Pulmonary artery endothelial cell (primary cell): ENCODE measurements at places on chromosomes 5 and 9.
A peak's percentile ranks its signal among the peaks of the same experiment; 100 is the strongest.

DNA sequence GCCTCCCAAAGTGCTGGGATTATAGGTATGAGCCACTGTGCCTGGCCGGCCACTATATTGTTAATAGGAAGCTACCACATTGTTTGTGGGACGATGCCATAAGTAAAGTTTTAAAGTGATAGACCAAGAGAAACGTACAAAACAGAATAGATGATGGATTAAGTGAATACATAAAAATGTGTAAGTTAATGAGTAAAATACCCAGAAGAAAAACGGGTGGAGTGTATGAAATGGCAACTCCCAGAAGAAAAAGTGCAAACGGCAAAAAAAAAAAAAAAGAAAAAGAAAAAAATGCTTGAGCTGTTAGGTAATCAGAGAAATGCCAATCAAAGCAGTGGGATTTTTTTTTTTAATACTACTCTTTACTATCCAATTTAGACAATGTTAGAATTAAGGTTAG lies 246.0 kb downstream of the PDZD2 start:
- DNase-seq, result no peak

DNA sequence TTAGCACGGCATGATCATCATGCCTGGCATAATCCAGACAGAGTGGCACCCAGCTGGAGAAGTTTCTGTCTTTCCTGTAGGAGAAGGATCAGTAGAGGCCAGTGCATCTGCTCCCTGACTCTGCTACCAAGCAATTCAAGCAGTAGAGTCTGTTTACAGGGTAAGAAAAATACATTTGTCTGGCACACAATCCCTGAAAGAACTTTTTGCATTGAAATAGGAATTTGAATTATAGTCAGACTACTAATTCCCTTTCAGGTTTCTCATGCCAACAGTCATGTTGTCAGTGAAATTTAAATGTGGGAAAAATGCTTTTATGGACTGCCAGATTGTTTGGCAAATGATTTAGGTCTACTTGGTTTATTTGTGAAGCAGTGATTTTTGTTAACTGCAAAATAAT lies 125.6 kb downstream of the RAB3C start:
- no peak for DNase-seq

DNA sequence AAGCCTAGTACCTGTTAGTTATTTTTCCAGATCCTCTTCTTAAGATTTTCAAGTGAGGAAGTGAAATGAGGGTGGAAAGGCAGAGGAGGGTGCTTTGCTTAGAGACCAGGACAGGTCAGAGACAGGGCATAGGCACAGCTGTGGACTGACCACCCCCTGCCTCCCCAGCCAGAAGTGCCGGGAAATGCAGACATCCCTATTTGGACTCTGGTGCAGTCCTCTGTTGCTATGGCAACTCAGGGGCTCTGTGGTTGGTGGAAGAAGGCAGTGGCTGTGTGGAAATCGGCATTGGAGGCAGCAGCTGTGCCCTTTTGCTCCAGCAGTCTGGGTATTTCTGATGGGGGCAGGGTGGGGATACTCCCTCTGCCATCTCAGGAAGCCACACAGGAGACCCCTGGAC lies 43.3 kb upstream of the NDFIP1 start:
- DNase-seq, result no peak

DNA sequence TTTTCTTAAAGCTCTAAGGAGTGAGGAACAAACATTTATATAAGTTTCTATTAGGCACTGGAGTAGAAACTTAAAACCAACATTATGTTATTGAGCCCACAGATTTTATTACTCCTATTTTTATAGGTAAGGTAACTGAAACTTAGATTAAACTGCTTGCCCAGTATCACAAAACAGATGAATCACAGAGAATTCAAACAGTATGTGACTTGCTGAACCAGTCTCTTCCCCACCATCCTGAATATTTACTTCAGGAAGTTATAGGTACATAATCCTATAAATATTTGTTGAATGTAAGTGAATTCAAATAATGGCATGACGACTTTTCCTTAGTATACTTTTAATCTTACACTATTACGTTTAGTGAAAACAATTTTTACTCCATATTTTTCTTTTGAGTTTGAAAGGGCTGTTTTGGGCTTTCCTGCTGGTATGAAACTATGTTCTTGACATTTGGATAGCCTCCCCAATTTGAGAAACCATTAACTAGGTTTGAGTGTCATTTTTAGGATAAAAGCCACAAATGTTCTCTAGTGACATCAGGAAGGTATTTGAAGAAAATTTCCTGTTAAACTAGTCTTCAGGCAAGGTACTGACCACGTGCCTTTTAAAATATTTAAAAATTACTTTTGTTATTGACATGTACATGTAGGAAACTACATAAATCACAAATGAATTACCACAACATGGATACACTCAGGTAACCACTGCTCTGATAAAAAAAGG lies 39.3 kb downstream of the PRRC1 start:
- no peak for DNase-seq

DNA sequence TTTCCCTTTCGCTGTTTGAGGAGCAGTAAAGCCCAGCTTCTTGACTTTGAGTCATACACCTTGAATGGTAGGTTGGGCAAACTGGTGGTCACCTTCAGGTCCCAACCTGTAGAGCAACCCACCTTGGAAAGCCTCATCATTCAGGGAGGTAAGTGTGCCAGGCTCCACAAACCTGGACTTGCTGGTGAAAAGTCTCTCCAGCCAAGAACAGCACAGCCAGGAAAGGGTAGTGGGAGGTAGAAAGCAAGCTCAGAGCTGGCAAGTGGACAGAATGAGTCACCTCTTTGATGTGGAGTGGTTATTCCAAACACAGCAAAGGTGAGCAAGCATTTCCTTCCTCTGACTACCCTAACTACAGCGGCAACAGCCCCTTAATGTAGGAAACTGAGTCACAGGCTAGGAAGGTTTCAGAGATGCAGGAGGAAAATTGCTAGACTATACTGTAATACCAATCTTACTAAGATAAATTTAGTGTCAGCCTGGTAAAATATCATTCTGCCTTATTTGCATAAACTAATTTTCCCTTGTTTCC lies 117.5 kb upstream of the MTAP start:
- DNase-seq, result peak; percentile 90

DNA sequence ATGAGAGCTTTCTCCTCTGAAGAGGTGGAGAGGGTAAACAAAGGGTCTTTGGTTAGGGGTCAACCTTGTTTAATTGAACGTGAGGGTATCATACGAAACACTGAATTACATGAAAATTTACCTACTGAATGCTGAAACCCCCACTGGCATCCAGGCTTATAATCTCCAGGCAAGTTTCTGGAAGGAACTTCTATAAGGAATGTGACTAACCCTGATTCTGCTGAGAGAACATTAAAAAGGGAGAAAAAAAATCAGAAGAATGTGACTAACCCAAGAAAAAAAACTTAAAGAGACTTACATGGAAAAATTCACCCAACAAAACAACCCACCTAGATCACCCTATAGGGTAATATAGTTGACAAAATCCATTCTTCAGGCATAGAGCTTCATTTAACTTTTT lies 55.5 kb downstream of the APC start:
- DNase-seq, result no peak

DNA sequence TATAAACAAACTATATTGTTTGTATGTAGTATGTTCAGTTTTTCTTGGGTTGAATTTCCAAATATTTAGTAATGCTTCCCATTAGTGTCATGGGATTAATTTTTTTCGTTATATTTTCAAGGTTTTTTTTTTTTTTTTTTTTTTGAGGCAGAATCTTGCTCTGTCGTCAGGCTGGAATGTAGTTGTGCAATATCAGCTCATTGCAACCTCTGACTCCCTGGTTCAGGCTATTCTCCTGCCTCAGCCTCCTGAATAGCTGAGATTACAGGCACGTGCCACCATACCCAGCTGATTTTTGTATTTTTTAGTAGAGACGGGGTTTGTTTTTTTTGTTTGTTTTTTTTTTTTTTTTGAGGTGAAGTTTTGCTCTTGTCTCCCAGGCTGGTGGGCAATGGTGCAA lies 10.6 kb downstream of the DDX46 start:
- DNase-seq, result no peak

GRCh38 chr9:129021091-129021490 lies 7.0 kb downstream of the SH3GLB2 start:
- DNase-seq, result no peak

DNA sequence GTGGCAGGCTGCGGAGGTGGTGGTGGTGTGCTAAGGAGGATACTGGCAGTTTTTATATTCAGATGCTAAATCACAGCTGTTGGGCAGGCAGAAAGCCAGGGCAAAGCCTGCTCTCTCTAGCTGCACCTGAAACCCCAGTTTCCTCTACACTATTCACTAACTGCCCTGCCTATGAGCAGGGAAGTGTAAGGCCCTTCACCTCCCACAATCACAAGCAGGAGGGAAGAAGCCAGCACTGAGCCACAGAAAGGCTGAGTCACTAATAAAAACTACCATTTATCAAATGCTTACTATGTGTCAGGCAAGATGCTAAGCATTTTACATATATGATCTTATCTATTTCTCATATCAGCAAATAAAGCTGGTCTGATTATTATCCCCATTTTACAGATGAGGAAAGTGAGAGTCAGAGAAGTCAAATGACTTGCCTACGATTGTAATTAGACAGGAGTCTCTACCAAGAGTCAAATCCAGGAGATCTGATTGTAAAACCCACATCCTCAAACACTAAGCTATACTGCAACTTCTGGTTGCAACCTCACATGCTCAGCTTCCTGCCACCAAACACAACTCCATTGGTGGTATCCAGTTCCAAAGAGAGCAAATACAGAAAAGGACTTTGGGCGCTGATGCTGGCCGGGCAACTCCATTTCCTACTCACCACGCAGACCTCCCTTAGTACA lies 17.7 kb upstream of the IL6ST start:
- no peak for DNase-seq

GRCh38 chr9:115553060-115553773 lies 435.3 kb upstream of the TNC start:
- DNase-seq, result no peak

DNA sequence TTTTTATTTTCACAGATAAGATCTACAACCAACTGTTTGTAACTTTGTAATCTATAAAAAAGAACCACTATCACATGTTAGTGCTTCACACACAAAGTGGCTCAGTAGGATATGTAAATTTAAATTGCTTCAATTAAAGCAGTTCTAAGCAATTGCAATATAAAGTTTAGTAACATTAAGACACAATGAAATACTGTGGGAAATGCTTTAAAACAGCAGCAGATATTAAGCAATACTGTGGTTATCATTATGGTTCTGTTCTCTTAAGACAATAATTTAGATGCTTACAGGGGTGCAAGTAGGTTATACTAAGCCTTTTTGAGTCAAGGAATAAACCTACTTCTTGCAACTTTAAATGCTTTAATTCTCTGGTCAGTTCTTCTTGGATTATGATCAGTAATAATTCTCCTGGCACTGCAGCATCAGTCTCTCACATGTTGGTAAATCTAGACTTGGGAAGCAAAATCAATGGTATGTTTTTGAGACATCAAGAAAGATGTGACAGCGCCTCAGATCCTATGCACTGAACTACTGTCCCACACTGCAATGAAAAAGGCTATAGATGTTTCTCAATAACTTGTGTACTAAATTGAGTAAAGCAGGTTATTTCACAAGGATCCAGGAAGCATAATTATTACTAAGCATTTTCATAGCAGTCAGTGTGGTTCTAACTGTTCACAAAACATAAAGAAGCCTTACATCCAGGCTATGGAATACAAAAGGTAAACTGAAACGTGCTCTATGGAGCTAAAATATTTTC lies 338.7 kb upstream of the PDE4D start:
- DNase-seq, result no peak

GRCh38 chr5:116404016-116404415 lies 170.6 kb downstream of the SEMA6A start:
- DNase-seq, result no peak

- DNase-seq, result no peak
Observed at GRCh38 chr9:38183994-38184568, 115.1 kb upstream of the SHB start.

DNA sequence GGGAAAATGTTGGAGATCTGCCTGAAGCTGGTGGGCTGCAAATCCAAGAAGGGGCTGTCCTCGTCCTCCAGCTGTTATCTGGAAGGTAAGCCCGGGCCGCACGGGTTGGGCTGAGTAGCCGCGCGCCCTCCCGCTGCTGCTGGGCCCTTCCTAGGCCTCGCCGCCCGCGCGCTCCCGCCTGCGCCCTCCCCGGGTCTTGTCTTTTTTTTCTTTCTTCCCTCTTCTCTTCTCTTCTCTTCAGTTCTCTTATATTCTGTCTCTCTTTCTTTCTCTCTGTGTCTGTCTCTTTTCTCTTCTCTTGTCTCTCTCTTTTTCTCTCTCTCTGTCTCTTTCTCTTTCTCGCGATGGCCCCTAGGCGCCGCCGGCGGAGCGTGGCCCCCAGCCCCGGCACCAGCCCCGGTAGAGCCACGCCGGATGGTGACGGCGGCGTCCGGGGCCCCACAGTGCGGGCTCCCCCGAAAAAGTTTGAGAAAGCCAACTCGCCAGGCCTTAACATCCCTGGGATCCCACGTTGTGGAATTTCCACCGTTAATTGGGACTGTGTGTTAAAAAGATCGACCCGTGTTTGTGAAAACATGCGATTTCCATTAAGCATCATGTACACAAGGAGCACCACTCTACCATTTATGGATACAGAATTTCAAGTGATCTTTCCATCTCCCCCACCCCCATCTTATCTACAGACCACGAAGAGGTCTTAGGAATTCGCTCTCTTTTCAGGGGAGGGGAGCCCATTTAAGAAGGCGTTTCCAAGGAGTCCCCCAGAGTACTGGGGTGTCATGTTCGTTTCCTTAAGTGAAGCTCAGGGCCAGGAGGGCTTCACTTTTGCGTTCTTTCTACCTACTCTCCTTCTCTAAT lies 616 bp downstream of the ABL1 start:
- DNase-seq, result no peak

DNA sequence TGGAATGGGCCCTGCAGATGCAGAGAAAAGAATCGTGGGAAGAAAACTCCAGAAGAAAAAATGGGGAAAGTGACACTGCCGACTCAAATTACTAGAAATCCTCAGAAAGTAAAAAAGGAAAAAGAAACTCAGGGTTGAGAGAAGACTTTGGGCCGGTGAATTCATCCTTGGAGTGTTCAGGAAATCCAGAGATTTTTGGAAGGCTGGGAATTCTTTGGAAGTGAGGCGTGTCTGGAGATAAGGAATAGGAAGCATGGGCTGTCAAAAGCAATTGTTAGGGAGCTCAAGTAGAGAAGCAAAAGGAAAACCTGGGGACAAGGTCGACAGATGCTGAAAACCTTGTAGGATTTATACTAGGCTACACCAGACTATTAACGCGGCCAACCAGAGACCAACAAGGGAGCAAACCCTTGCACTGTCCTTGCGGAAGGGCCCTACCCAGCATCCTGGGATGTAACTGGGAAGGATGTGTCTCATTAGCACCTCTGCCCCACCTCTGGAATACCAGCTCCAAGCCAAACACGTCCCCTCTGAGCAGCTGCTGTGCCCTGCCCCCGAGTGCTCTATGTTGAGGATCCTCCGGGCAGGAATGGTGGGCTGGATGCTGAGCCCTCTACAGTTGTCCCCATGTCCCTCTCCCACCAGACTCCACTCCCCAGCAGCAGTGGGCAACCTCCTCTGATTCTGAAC lies 11.6 kb downstream of the DAB2IP start:
- DNase-seq, result peak; percentile 32

GRCh38 chr9:21454149-21454548 lies 13.9 kb downstream of the IFNA1 start:
- DNase-seq, result no peak

GRCh38 chr5:133439859-133440258 lies 172.5 kb downstream of the FSTL4 start:
- DNase-seq, result no peak
